Activated CD8-positive, alpha-beta memory T cell treated with anti-CD3 and anti-CD28 coated beads, Interleukin-2, amount 50 U/mL, for 4 hours (primary cell): ENCODE measurements at places on chromosomes 7 and 10.

GRCh38 chr7:151727579-151728285 lies 149.2 kb downstream of the PRKAG2 start:
- peak; percentile 47 for DNase-seq

DNA sequence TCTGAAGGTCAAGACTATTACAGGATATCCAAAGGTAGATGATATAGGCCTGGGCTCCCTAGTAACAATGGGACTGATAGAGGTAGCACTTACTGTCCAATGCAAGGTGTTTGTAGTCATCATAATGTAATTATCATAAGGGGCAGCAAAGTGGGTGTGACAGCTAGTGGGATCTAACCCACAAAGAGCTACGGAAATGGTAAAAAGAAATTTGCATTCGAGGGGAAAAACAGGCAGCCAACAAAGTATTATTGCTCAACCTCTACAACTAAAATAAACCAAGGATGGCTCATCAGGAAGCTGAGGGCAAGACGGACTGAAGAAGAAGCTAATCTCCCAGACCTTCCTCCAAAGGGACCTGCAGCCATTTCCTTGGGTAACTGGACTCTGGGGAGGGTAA lies 211.0 kb downstream of the WDR11 start:
- no peak for DNase-seq

- no peak for DNase-seq
Measured at GRCh38 chr7:13115157-13115772, 427.8 kb downstream of the ARL4A start.

GRCh38 chr7:38932509-38933168 lies 23.6 kb upstream of the VPS41 start:
- peak; percentile 33 for DNase-seq

GRCh38 chr7:38217672-38218071 lies 39.6 kb downstream of the STARD3NL start:
- no peak for DNase-seq

DNA sequence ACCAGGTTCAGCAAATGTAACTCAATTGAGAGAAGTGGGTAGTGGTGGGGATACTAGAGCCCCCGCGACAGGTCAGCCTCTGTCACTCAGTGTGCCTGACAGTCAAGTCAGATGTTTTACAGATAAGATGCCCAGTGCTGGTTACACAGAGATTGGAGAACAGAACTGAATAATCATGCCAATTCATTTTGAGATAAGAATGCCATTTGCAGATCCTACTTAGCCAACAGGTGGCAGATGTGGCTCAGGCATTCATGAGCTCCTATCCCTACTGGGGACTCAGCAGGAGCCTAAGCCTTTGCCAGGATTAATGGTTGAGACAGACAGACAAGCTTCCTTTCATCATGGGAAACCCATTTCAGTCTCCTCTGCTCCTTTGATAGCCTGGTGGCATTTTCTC lies 137.8 kb downstream of the MAPK8 start:
- DNase-seq: no peak

DNA sequence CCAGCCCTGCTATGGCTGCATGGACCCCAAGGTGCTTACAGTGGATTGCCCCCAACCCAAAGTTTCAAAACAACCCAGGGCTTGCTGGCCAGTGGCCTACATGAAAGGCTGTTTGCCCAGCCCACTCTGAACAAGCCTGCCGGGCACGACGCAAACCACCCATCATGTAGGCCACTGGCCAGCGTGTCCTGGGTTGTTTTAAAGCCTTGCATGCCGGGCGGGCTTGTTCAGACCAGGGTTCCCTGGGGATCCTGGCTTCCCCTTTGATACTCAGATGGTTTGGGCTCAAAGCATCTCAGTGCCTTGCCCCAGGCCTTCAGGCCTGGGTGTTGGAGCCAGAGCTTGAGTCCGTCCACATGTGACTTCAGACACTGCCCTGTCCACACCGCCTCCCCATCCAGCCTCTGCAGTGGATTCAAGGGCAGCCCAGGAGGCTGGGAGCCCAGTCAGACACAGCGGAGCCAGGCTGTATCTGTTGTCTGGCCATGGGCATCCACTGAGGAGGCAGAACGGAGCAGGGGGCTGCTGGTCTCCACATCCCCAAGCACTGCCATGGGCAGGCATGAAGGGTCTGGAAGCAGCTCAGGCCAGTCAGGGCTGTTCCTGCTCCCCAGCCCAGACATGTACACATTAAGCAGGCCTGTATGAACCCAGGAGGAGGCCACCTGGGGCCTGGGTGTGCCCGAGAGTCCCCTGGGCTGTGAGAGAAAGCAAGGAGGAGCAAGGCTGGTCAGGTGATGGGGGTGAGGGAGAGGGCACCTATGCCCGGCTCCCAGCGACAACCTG lies 4.0 kb upstream of the ADIRF start:
- no peak for DNase-seq
